CD4-positive, alpha-beta T cell treated with Interleukin-15 for 1 hour (primary cell): ENCODE measurements at places on chromosomes 2 and 18.

- no peak for DNase-seq
These were observed 50.8 kb downstream of the CCBE1 start for GRCh38 chr18:59646228-59646962.

- DNase-seq, result no peak
These were observed 132.7 kb upstream of the STON1 start for GRCh38 chr2:48397281-48397680.

- no peak for DNase-seq
These were observed 223.0 kb downstream of the UBE2E3 start for GRCh38 chr2:181203412-181203811.

GRCh38 chr2:142849820-142850219, 27.6 kb upstream of the KYNU start:
- DNase-seq, result no peak

DNA sequence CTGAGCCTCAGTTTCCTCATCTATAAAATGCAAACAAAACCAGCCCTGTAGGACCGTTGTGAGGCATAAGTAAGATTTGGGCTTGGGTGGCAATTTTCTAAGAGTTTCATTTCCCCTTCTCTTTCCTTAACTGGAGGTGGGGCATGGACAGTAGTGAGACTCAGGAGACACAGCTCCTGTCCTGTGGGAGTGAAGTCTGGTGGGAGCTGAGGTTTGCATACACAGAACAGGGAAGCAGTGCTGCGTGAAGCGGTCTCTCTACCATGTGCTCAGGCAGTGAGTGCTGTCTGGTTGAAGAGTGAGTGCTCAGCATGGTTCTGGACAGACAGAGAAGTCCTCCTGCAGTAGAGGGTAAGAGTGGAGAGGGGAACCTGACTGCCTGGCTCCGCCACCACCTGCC, 62.3 kb upstream of the MCFD2 start:
- DNase-seq, result peak; percentile 45

DNA sequence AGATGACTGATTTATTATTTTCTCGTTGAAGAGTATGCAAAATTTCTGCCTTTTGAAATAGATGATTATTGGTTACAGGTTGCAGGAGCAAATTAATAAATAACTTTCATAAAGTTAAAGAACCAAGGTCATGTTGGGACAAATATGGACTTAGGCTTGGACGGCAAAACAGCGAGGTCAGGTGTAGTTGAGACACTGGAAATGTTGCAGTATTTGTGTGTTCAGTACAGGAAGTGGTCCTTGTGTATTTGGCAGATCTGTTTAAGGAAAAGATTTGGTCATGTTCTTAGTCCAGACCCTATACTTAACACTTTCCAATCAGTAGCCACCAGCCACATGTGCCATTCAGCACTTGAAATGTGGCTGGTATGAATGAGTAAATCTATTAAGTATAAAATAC, 486.5 kb downstream of the TDRD15 start:
- no peak for DNase-seq

DNA sequence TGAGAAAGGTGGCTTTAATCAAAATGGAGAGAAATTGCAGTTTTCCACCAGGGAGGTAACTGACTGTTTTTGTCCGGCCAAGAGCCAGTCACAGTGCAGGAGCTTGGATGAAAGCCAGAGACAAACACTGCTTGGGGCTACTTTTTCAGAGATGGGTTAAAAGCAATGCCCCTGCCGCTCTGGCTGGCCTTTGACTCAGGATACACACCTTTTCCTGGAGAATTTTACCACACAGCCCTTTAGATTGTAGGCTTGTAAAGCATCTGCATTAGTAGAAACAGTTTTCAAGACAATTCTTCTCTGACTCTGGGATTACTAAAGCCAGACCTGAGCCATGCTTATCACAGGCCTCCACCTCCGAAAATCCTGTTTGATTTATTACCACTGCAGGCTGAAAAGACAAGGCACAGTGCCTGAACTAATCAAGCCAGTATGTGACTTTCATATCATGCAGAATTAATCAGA, 79.7 kb downstream of the CCBE1 start:
- DNase-seq, result no peak

- DNase-seq, result no peak
These were observed 10.7 kb downstream of the OSBPL6 start for GRCh38 chr2:178204977-178205376.

- no peak for DNase-seq
These were observed 100.2 kb downstream of the PID1 start for GRCh38 chr2:229170916-229171315.

DNA sequence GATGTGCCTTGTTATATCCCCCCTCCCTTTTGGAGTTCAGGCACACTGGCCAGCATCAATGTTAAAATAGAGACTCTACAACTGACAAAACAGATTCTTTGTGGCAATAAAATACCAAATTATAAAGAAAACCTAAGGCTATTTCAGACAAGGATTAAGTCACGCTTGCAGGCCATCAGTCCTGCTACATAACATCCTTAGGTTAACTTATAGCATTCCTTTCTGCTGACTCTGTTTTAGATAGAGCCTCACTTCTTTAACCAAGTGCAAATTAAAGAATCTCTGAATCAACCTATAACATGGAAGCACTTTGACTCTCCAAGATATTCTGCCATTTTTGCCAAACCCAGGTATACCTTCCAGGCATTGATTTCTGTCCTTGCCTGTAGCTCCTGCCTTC, 784.6 kb downstream of the RNF144A start:
- no peak for DNase-seq

- DNase-seq, result no peak
These were observed 152.9 kb downstream of the LPIN1 start for GRCh38 chr2:11899264-11899818.

DNA sequence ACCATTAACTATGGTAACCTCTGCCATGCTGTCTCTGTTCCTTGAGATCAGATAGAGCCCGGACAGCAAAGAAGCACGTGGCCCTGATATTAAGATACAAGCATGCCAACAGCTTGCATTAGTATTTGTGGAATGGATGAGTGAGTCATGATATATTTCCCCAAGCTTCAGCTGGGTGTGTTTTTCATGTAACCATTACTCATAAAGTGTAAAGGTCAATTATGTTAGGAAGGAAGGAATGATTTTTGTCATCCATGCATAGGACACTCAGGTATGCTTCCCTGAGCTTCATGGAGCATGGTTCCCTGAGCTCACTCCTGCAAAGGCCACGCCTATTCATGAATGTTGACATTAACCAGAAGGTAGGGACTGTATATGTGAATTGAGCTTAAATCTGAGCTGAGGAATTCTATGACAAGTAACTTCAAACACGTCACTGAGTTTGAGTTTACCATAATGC, 74.6 kb downstream of the ARL4C start:
- DNase-seq, result peak; percentile 32

GRCh38 chr2:168025487-168026202, 221.8 kb downstream of the STK39 start:
- DNase-seq, result no peak

DNA sequence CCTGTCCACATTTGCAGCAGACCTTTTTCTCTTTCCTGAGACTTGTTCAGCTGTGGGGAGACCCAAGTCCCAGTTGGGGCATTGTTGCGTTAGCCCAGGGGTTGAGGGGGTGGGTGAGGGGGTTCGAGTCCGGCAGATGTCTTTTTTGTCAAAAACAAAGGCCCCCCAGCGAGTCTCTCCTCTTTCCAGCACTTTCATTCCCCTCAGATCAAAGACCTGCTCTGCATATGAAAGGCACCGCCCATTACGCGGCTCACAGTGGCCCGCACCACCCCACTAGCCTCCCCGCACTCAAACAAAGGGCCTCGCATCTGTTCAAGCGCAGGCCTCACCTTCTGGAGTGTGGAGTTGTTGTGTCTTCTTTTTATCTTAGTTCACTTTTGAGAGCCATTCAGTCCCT, 25.2 kb downstream of the TRABD2A start:
- DNase-seq, result no peak

- no peak for DNase-seq
These were observed 235.0 kb downstream of the ICOS start for GRCh38 chr2:204171432-204172144.

DNA sequence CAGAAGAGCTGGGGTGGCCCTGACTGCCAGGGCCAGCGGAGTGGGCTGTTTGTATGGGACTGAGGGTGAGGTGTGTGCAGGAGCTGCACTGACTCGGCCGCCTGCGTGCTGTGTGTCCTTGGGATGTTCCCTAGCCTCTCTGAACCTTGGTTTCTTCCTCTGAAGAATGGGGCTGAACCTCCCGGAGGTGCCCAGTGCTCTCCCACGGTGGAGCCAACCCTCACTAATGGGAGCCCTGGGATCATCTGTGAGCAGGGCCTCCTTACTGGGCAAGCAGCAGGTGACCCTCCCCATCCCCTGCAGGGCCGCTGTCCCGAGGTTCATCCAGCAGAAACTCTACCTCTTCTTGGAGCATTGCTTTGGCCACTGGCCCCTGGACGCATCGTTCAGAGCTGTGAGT, 11.7 kb upstream of the CCDC74A start:
- no peak for DNase-seq
